ENCODE measurements at places on chromosomes 1 and 21.

GRCh38 chr1:209324901-209325871 is 258.3 kb upstream of the CAMK1G start:
- no peak for DNase-seq

- peak; percentile 74 for DNase-seq
Measured at GRCh38 chr1:116769561-116769977, 15.3 kb downstream of the CD2 start.

GRCh38 chr1:28509705-28510272 is 3.9 kb downstream of the RCC1 start:
- DNase-seq = no peak

DNA sequence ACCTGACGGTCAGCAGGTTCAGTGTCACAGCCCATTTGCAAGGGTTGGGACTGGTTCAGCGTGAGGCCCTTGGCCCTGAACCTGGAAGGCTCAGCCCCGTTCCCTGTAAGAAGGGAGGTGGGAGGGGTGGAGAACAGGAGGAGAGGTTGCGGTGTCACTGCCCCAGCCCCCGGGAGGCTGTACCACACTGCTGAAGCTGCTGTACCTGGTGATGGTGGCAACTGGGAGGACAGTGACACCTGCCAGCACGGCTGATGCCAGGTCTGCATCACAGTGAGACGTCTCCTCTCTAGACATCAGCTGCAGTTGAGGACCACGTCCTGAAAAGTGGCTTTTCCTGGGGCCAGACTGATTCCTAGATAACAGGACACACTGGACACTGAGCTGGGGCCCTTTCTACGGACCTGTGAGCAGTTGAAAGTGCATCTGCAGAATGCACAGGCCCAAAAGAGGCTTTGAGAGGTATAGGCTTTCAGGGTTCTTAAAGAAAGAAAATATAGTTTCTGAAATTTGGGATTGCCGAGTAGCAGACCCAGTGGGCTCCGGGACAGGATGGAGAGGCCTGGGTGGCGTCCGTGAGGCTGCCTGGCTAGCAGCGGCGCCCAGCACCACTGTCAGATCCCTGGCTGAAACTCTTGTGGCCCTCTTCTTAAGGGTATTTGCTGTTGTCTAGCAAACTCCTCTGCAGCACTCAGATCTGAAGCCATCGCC is 47.7 kb downstream of the COQ8A start:
- no peak for DNase-seq

DNA sequence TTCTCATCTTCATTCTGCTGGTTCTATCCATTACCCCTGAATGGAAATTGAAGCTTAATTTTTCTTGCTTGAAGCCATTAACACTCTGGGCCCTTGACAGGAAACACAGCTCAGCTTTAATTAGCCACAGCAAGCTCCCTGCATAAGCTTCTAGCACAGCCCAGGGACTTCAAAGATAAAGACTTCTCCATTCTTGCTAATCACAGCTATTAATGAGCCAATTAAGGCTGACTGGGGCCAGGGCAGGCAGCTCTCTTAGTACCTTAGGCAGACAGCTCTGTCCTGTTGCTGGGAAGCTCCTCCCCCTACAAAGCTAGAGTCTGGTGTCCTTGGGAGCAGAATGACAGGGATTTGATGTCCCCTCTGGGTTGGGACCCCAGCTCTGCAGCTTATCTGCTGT is 27.9 kb upstream of the TRABD2B start:
- no peak for DNase-seq

- no peak for DNase-seq
Measured at GRCh38 chr1:155200920-155201319, 6.8 kb downstream of the THBS3 start.

DNA sequence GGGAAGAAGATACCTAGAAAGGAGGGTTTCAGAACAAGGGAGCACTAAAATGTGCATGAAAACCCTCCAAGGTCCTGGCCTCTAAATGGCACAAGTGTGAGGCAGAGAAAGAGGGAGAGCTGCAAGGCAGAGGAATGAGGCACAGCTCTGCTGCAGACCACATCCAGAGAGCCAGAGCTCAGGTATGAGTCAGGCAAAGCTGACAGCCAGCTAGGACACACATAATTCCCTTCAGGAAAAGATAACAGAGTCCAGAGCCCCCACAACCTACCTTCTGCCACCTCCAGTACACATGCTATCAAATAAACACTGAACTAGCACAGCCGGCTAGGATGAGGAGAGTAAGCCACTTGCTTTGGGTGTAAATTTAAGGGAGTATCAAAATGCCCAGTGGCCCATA is 62.2 kb downstream of the HSF2BP start:
- DNase-seq = no peak

DNA sequence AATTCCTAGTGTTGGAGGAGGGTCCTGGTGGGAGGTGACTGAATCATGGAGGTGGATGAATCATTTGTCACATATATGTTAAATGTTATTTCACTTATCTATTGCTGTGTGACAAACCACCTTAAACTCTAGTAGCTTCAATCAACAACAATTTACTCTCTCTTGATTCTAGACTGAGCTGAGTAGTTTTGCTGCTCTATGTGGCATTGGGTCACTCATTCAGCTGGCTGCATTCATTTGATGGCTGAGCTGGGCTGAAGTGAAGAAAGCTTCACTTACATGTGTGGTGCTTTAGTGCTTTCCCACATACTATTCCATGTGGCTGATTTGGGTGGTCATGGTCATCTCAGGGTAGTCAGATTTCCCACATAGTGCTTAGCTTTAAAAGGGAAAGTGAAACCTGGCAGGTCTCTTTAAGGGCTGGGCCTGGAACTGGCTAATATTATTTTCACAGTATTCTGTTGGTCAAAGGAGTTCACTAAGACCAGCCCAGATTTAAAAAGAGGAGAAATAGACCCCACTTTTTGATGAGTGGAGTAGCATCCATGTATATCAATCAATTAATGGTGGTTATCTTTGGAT is 10.5 kb downstream of the DNAH14 start:
- no peak for DNase-seq

DNA sequence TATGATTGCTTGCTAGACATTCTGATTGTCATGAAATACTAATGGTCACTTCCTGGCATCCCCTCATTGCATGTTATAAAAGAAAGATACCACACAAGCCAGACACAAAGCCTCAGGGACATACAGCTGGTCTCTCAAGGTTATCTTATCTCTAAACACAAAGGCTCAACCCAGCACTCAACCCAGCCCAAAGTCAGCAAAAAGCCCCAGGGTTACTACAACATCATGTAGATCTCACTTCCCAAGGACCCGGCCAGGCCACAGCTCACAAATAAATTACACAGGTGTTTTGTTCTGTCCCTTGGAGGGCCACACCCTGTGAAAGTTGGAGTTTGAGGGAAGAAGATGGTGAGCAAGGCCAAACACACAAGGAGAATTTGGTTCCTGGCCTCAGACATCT is 109.7 kb upstream of the BARHL2 start:
- DNase-seq = no peak

- DNase-seq = no peak
Measured at GRCh38 chr1:229334716-229335115, 8.1 kb downstream of the CCSAP start.

DNA sequence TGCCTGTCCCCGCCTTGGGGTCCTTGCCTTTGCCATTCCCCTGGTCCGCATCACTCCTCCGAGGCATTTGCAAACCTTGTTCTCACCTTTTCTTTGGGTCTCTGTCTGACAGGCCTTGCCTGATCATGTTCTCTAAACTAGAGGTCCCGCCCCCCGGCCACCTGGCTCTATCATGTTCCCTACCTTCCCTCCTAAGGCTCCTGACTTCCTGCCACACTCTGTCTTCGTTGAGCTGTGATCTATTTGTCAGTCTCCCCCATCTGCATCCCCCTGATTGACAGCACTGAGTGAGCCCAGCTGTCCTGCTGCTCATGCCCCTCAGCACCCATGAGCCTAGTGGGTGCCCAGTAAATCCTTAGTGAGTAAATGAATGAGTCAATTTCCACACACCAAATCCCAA is 22.8 kb downstream of the ERG start:
- DNase-seq = no peak

DNA sequence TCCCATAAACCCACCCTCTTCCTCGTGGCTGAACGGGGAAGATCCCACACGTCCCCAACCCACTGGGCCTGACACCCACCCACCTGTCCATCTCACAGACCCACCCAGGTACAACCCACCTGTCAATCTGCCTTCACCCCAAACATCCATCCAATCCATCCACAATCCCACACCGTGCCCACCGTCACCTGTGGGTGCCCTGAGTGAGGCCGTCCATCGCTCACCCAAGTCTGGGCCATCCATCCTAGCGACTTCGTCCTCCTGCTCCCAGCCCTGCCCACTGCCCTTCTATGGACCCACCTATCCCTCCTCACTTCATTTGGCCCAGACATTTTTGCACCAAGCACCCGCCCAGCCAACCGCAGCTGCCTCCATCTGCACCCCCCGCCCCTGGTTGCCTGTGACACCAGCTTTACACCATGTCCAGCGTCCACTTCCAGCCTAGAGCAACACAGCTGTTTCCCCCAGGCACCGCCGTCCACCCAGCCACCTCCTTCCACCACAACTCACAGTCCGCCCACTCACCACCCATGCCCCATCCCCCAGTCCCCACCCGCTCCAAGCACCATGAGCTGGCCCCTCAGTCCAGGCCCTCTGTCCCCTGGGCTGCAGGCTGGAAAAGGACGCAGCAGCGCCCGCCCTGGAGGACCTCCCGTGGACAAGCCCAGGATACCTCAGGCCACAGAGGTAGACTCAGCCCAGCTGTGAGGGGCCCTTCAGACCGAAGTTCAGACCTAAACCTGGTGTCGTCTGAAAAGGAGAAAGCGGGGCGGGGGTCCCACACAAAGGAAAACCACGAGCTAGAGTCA is 7.7 kb downstream of the TTLL10 start:
- no peak for DNase-seq

GRCh38 chr21:15749861-15750159 is 20.0 kb downstream of the USP25 start:
- no peak for DNase-seq

DNA sequence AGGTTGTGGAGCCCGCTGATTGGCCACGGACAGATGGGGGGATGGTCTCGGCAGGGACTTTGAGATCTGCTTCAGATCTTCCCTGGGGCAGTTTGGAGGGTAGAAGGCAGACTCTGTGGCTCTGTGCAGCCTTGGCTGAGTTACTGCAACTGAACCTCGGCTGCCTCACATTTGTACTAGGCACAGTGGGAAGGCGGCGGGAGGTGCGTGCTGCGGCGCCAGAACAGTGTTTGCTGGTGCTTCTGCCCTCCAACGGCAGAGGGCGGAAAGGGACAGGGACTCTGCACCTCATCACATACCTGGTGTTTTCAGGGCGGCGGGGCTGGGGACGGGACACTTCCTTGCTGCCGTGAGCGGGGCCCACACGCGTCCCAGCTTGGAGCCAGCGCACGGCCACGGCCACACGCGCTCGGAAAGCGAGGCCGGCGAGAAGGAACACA is 26.2 kb downstream of the SLC66A1 start:
- DNase-seq = no peak

GRCh38 chr1:36536727-36537126 is 54.0 kb upstream of the CSF3R start:
- DNase-seq = no peak

DNA sequence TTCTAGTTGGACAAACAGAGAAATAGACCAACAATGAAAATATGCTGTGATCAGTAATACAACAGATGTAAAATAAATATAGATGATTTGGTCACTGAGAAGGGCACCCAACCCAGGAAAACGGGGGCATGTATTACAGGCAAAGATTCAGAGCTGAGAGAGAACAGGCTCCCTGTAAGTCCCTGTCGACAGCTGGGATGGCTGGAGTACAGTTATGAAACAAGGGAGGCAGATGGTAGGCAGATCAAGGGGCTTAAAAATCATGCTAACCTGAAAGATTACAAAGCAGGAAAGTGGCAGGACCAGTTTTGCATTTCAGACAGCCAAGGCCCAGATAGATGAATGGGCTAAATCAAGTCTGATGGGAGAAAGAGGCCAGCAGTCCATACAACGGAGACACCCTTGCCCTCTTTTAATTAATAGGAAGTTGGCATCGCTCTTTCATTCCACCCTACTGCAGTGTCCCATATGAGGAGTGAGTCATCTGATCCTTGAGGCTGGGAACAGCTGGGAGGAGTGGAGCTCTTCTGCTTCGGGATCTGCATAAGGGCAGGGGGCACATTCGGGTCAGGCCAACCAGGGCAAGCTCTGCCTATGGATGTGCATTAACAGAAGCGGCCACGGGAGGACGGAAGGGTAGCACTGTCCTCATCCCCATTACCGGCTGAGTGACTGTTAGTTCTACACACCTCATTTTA is 171.1 kb downstream of the DAB1 start:
- no peak for DNase-seq

GRCh38 chr1:89939693-89940438 is 55.0 kb upstream of the ZNF326 start:
- no peak for DNase-seq

- no peak for DNase-seq
Measured at GRCh38 chr1:87853576-87854351, 525.1 kb downstream of the LMO4 start.

GRCh38 chr1:18109058-18109755 is 1.6 kb downstream of the IGSF21 start:
- no peak for DNase-seq

- DNase-seq = no peak
Measured at GRCh38 chr1:247228133-247228532, 27.7 kb upstream of the VN1R5 start.

- DNase-seq = no peak
Measured at GRCh38 chr21:45363921-45364467, 41.0 kb upstream of the COL18A1 start.

DNA sequence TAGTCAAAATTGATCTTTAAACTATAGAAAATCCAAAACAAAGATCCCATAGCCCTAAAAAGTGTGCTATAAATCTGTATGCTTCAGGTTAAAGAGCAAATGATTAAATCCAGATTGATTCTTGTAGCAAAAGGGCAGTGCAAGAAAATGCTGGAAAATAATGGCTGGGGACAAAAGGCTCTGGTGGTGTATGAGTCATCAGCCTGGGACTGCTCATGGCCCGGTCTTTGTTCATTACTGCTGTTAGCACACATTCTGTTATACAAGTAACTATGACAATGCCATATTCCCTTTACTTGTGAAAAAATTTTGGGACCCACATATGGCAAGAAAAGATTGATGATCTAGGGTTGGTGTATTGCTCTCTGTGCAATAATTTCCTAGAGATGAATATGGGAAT is 89.1 kb downstream of the RWDD3 start:
- DNase-seq = no peak

GRCh38 chr1:182191381-182192115 is 130.0 kb upstream of the ZNF648 start:
- no peak for DNase-seq

DNA sequence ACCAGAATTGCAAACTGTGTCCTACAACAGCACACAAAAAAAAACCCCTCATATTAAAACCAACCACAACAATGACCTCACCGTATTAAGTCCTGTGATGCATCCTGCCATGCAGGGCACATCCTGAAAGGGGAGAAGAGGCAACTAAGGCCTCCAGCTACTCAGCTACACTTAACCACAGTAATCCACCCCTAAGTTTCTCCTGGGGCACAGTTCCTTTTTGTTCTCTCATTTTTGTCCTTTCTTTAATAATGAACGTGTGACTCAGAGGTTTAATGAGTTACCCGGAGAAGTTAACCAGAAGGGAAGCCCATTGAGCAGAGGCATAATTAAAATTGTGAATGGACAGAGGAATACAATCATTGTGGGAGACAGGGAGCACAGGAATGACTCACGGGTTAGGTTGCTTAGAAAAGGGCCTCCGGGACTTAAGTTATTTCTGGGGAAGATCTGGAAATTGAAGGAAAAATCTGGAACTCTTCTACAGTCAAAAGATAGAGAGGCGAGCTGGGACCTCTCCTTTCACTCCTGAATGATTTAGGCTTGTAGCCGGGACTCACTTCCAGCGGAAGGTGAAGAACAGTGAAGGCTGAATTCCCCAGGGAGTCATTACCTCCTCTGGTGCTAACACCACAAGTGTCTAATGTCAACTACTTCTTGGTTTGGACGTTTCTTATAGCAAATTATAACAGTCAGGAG is 36.9 kb upstream of the HIVEP3 start:
- no peak for DNase-seq
